CD4-positive, CD25-positive, alpha-beta regulatory T cell (primary cell): ENCODE measurements at places on chromosomes 6 and 20. TPM values are rescaled to one million over a fixed set of nuclear protein-coding genes. Genes with fewer than 3 reads are reported as not detected.

DNA sequence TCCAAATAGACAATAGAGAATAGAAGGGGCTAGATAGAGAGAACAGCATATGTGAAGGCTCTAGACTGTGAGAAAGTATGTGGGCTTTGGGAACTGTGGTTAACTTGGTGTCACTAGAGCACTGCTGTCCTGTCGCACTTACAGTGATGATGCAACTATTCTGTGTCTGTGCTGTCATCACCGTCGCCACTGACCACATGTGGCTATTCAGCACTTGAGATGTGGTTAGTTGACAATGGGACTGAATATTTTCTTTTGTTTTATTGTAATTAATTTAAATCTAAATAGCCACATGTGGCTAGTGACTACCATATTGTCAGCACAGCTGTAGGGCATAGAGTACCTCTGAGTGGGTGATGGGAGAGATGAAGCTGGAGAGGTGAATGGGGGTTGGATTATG is 39.0 kb upstream of the IFNGR1 start:
- H3K4me1 ChIP-seq: no peaks in the 10 kb centered on the region
- H3K36me3 ChIP-seq: no peaks in the 10 kb centered on the region
- H3K27ac ChIP-seq: no peak overlapping the region
- H3K4me3 ChIP-seq: no peak overlapping the region
- DNase-seq: no peak
- peaks cover 8% of the 10 kb centered on the region for H3K27me3 ChIP-seq

- H3K4me3 ChIP-seq: no peak overlapping the region
- no peak for DNase-seq
- no peak overlapping the region for H3K27ac ChIP-seq
- no peaks in the 10 kb centered on the region for H3K4me1 ChIP-seq
- no peaks in the 10 kb centered on the region for H3K27me3 ChIP-seq
Measured at GRCh38 chr20:38523697-38524096, 51.1 kb downstream of the RALGAPB start.

DNA sequence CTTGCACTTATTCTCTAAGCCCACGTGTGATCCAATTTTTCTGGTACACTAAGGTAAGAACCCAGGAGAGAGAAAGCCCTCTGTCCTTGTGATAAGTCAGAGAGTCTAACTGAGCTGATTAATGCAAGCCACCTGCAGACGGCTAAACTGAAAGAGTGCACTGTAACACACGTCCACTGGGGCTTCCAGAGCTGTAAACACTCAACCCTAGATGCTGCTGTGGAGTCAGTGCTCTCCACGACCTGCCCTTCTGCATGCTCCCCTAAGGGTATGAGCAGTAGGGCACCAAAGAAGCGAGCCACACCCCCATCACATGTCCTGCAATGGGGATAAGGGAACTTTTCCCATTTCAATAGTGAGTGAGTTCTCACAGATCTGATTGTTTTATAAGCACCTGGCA is 55.7 kb downstream of the TXLNB start:
- DNase-seq: no peak
- H3K36me3 ChIP-seq: no peaks in the 10 kb centered on the region
- no peaks in the 10 kb centered on the region for H3K27me3 ChIP-seq

DNA sequence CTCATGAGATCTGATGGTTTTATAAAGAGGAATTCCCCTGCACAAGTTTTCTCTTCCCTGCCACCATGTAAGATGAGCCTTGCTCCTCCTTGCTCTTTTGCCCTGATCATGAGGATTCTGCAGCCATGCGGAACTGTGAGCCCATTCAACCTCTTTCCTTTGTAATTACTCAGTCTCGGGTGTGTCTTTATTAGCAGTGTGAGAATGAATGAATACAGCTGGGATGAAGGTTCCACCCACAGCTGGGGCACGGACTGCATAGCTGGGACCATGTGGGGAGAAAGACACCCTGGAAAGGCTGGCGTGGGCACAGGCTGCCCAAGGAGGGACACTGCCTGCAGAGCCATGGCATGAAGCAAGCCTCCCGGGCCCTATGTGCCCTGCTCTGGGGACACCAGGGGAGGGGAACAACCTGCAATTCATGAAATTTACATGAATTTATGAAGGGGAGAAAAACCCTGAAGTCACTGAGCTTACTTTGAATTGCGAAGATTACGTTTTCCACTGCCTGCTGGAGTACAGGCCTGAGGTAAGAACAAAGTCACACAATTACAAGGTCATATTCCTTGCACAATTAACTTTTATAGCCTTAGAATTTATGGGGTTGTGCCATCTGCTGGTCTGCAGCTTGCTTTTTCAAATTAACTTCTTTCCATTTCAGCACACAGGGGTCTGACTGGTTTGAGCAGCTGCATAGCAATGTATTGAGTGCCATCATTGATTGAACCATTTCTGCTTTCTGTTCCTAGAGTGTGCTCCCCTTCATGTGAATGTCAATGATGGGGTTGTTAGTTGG is 46.2 kb downstream of the SLC22A1 start:
- DNase-seq: no peak
- no peak overlapping the region for H3K4me3 ChIP-seq
- H3K27ac ChIP-seq: no peak overlapping the region
- peaks cover 1% of the 10 kb centered on the region for H3K27me3 ChIP-seq
- H3K36me3 ChIP-seq: no peaks in the 10 kb centered on the region
- H3K4me1 ChIP-seq: no peaks in the 10 kb centered on the region

- H3K4me3 ChIP-seq: no peak overlapping the region
- no peak for DNase-seq
- no peaks in the 10 kb centered on the region for H3K27me3 ChIP-seq
Measured at GRCh38 chr20:63055575-63056235, 48.9 kb upstream of the BHLHE23 start.

GRCh38 chr6:40135491-40136072 is 201.3 kb upstream of the MOCS1 start:
- H3K36me3 ChIP-seq: no peaks in the 10 kb centered on the region
- no peak overlapping the region for H3K4me3 ChIP-seq
- no peak overlapping the region for H3K27ac ChIP-seq
- H3K27me3 ChIP-seq: no peaks in the 10 kb centered on the region
- no peak for DNase-seq

DNA sequence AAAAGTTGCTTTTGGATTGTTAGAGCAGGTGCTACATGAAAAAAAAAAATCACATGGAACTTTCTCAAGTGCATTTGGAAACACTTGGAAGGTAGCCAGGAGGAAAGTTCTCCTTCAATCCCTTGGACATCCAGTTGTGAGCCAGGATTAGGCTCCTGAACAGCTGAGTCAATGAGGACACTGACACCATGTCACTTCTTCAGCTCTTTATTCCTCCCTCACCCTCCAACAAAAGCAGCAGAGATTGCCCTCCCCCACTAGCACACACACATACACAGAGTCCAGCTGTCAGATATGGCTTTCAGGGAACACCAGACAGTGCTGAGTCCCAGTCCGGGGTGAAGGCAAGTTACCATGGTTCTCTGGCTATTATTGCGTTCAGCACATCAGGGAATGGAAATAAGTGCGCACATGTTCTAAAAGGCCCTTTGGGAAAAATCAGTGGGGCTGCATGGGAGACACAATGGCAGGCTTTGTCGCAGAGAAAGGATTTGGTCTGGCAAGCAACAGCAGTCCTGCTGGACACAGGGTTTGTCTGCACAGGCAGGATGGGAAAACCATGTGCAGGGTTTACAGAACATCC is 124.7 kb upstream of the MARCKS start:
- no peak overlapping the region for H3K4me3 ChIP-seq
- DNase-seq: no peak
- no peaks in the 10 kb centered on the region for H3K36me3 ChIP-seq

Gene MATN4
- total RNA-seq: not detected

- no peak overlapping the region for H3K27ac ChIP-seq
- peaks cover 11% of the 10 kb centered on the region for H3K36me3 ChIP-seq
- peaks cover 24% of the 10 kb centered on the region for H3K4me1 ChIP-seq
Measured at GRCh38 chr20:651713-652614, 1.0 kb downstream of the SRXN1 start.

DNA sequence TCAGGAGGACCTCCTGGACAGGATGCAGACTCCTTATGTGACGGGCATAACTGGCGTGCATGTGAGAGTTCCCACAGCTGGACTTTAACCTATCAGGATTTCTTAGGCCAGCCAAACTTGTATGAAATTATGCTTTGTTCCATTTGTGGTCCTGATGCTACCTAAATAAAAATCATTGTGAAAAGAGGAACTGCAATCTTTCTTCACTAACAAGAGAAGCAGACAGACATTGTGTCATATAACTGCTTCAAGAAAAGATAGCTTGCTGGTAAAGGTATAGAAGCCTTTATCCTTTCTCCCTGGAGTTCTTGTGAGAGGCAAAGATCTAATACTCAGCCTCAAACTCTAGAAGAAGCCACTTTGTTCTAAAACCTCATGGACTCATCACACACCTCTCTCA is 87.5 kb upstream of the ENPP5 start:
- no peak overlapping the region for H3K27ac ChIP-seq
- no peaks in the 10 kb centered on the region for H3K4me1 ChIP-seq
- no peaks in the 10 kb centered on the region for H3K36me3 ChIP-seq
- no peak for DNase-seq

- H3K4me1 ChIP-seq: no peaks in the 10 kb centered on the region
- H3K27me3 ChIP-seq: no peaks in the 10 kb centered on the region
- no peak overlapping the region for H3K27ac ChIP-seq
- H3K36me3 ChIP-seq: no peaks in the 10 kb centered on the region
Measured at GRCh38 chr6:88547768-88548167, 381.6 kb upstream of the CNR1 start.

DNA sequence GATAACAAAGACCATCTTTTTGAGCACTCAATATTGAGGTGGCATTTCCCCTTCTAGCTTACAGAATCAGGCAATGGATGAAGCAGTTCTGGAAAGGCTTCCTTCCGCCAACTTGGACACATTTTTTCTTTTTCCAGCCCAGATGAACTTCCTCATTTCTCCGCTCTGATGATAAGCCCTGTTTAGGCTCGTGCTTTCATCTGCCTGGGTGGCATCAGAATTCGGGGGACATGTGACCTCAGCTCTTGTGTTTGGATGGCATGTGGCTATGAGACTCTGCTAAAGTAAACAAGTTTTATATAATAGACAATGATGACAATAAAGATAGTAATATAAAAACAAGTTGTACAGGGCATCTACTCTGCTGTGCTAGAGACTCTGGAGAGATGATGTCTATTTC is 796.7 kb downstream of the DHX35 start:
- no peak overlapping the region for H3K4me3 ChIP-seq
- no peaks in the 10 kb centered on the region for H3K36me3 ChIP-seq
- no peaks in the 10 kb centered on the region for H3K4me1 ChIP-seq
- no peak overlapping the region for H3K27ac ChIP-seq
- no peaks in the 10 kb centered on the region for H3K27me3 ChIP-seq

Gene GRM1
- not detected for total RNA-seq

- no peak overlapping the region for H3K27ac ChIP-seq
- DNase-seq: no peak
- H3K27me3 ChIP-seq: no peaks in the 10 kb centered on the region
- no peak overlapping the region for H3K4me3 ChIP-seq
Measured at GRCh38 chr20:57180954-57181353, 85.5 kb downstream of the BMP7 start.

- no peak overlapping the region for H3K27ac ChIP-seq
- peaks cover 34% of the 10 kb centered on the region for H3K4me1 ChIP-seq
- DNase-seq: no peak
- no peaks in the 10 kb centered on the region for H3K27me3 ChIP-seq
- no peaks in the 10 kb centered on the region for H3K36me3 ChIP-seq
- no peak overlapping the region for H3K4me3 ChIP-seq
Measured at GRCh38 chr20:328027-328974, 2.9 kb downstream of the SOX12 start.

- H3K36me3 ChIP-seq: no peaks in the 10 kb centered on the region
- H3K4me3 ChIP-seq: peak overlapping the region; percentile 69
- no peaks in the 10 kb centered on the region for H3K27me3 ChIP-seq
- peak overlapping the region; percentile 38 for H3K27ac ChIP-seq
Measured at GRCh38 chr6:90413867-90414266, 117.2 kb upstream of the BACH2 start.
